ENCODE measurements at places on chromosomes 7 and 10.

- no peak for DNase-seq
These were observed 50.8 kb downstream of the ATAD1 start for GRCh38 chr10:87767253-87767652.

GRCh38 chr10:88538048-88538447, 45.1 kb downstream of the RNLS start:
- DNase-seq, result no peak

DNA sequence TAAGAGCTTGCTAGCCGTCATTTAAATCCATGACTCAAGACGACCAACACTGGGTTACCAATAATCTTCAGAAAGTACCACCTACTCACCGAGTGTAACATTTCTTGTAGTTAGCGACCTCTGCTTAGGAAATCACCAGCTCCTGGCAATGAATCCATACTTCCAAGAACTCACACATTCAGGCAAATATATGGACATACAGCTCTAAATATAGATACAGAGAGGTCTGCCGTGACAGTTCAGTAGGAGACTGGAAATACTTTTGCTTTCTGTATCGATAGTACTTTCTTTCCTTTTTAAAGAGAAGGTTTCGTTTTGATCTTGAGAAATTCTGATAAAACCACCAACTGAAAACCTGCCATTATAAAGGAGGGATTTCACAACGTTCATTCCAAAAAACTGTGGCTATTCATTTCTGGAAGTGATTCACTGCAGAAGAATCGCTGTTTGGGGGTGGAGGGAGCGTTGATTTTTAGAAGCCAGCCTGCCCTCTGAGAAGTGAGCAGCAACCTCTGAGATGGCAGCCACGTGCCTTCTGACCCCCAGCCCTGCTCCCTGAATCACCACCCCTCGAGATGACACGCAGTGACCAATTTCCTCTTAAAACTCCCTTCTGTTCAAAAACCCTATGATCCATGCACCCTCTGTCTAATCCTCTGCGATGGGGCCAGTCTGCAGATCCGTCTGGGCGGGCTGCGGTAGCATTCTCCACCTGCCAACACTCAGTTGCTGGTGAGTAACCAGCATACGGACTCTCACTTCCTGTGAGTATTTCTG, 179.0 kb upstream of the KLF14 start:
- peak; percentile 90 for DNase-seq

GRCh38 chr7:141231018-141231792, 157.3 kb downstream of the TMEM178B start:
- no peak for DNase-seq

DNA sequence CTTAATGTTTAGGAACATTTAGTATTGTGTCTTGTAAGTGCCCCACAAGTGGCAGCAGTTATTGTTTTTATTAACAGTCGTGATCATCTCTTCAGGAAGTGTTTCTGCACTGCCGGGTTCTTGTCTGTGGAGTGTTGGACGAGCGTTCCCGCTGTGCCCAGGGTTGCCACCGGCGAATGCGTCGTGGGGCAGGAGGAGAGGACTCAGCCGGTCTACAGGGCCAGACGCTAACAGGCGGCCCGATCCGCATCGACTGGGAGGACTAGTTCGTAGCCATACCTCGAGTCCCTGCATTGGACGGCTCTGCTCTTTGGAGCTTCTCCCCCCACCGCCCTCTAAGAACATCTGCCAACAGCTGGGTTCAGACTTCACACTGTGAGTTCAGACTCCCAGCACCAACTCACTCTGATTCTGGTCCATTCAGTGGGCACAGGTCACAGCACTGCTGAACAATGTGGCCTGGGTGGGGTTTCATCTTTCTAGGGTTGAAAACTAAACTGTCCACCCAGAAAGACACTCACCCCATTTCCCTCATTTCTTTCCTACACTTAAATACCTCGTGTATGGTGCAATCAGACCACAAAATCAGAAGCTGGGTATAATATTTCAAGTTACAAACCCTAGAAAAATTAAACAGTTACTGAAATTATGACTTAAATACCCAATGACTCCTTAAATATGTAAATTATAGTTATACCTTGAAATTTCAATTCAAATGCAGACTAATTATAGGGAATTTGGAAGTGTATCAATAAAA, 22.2 kb downstream of the PLA2G12B start:
- DNase-seq, result no peak

- no peak for DNase-seq
These were observed 181.6 kb downstream of the NPSR1 start for GRCh38 chr7:34839645-34840044.

DNA sequence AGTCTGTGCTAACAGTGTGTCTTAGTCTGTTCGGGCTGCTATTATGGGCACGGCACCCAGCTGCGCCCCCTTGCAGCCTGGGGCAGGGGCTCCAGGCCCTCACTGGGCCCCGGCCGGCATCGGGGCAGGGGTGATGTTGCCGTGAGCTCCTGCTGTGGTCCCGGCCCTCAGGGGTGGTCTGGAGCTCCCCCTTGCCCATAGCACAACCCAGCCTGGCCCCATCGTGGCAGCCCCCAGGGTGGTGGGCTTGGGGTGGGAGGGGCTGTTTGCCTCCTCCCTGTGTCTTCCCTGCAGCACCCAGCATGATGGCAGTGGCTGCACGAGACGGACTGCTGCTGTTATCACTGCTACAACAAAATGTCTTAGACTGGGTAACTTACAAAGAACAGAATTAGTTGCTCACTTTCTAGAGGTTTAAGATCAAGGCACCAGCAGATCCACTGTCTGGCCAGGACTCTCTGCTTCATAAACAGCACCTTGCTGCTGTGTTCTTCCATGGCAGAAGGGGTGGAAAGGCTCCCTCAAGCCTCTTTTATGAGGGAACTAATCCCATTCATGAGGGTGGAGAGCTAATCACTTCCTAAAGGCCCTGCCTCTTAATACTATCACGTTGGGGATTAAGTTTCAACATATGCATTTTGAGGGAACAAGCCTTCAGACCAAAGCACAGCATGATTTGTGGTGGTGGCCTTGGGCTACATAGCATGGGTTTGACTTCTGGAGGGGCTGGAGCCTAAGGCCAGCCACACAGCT, 149.5 kb downstream of the SEC23IP start:
- no peak for DNase-seq

- no peak for DNase-seq
These were observed 103.7 kb downstream of the SKIDA1 start for GRCh38 chr10:21421794-21422193.

DNA sequence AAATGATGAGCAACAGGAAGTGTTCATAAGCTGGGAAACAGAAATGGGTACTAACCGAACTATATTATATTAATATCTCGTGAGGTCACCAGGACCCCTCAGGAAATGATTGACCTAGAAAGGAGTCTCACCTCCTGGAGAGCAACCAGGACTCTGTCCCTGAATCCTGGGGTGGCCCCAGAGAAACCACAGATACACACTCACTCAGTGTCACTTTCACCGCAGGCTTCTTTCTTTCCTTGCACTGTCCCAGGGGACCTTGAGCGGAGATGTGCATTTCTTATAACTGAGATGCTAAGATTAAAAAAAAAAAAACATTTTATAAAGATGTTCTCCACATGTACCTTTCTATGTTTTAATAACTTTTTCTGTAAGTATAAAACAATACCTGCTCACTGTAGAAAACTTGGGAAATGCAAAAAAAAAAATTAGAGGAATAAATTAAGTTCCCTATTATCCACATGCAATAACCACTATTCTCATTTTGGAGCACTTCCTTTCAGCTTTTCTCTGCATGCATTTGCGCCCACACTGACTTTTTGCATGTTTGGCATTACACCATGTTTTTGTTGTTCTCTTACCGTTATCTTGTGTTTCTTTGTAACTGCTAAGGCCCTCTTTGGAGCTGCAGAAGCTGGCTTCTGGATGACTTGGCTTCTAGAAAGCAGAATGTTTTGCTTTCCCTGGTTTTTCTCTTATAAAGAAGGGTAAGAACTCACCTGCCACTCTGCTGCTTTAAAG, 15.0 kb downstream of the NOD1 start:
- DNase-seq, result no peak

All from DND-41 (cell line).